ENCODE measurements at places on chromosomes 2 and 18. TPM values are rescaled to one million over a fixed set of nuclear protein-coding genes. Genes with fewer than 3 reads are reported as not detected.

Gene IL18R1
- 0.44 TPM for polyA plus RNA-seq

Gene CABLES1
- 14.9 TPM for polyA plus RNA-seq

Gene EFEMP1
- polyA plus RNA-seq: not detected

Gene RAPGEF4
- 3.2 TPM for polyA plus RNA-seq

Gene C2orf66
- 0.15 TPM for polyA plus RNA-seq

Gene PFN4
- polyA plus RNA-seq: 2.1 TPM

Gene UGT1A7
- not detected for polyA plus RNA-seq

Gene CYP27A1
- polyA plus RNA-seq: 25.1 TPM

Gene ELOA2
- 0.07 TPM for polyA plus RNA-seq
